ENCODE measurements at places on chromosomes 4 and X. TPM values are rescaled to one million over a fixed set of nuclear protein-coding genes. Genes with fewer than 3 reads are reported as not detected.

DNA sequence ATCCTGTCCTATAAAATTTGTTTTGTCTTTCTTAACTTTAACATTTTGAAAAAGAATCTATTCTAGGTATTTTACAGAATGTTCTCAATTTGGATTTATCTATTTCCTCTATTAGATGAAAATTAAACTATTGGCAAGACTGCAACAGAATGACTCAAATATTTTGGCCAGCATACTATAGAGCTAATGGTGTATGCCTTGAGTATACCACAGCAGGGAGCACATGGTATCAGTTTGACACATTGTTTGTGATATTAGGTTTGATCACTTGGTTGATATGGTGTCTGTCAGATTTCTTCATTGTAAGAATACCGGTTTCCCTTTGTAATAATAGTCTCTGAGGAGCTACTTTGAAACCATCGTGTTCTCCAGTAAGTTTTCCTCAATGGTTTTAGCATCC, 87.8 kb upstream of the NPNT start:
- no peak for DNase-seq

GRCh38 chr4:48073567-48074103, 57.1 kb downstream of the NIPAL1 start:
- DNase-seq, result no peak

GRCh38 chr4:87500092-87500462, 29.1 kb downstream of the SPARCL1 start:
- DNase-seq, result no peak

DNA sequence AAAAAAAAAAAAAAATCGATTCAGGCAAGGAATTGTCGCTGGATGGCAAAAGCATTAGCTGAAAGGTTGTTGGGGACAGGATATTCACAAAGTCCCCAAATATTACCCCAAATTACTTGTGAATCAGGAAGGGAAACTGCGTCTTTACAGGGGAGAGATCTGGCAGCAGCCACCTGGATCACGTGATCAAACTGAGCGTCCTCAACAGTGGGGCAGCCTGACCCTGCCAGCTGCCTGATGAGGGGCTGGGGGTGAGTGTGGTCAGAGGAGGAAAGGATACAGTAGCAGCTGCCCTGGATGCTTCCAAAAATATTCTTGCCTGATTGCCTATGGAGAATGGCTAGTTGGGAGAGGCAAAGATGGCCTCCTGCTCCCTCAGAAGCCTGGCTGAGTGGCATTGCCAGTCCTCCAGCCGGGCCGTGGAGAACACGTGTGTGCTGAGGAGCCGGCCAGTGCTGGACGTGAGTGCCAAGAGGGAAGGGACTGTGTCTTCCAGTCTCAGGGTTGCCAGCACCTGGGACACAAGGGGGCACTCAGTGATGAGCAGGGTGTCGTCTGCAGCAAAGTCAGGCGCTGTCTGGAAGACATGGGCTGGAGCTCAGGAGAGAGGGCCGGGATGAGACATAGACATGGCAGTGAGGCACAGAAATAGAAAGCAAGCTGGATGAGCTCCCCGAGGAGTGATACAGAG, 3.0 kb upstream of the LAGE3 start:
- no peak for DNase-seq

GRCh38 chr4:38665551-38666411, 1.8 kb downstream of the KLF3 start:
- no peak for DNase-seq

DNA sequence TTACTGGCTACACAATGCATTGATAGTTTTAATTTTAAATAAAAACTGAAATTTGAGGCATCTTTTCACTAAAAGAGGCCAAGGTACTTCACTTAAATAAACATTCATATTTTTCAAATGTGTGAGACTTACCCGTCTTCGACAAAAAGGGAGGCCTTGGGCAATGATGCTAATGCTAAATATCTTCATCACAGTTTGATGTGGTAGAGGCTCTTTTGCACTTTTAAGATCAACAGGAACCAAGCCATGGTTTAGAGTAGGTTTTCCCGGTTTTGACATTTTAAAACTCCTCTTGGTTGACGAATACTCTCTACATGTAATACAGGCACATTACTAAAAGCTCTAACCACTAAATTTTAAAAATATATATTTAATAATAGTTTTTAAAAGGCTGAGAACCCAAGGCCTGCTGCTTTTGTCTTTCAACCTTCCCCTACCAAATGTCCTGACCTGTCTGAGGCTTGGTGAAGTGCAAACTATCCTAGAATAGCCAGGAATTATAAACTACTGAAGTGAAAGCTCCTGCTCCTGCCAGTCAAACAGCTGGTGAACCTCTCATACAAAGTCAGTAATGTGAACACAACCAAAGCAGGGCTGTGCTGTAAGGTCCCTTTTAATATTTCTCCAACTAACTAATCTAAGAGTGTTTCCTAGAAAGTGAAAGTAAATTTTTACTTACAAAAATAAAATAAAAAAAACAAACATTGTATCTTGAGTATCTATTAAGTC, 153.7 kb downstream of the FBXW7 start:
- DNase-seq, result no peak

- no peak for DNase-seq
These were observed 50.3 kb downstream of the MED28 start for GRCh38 chr4:17664755-17665154.

DNA sequence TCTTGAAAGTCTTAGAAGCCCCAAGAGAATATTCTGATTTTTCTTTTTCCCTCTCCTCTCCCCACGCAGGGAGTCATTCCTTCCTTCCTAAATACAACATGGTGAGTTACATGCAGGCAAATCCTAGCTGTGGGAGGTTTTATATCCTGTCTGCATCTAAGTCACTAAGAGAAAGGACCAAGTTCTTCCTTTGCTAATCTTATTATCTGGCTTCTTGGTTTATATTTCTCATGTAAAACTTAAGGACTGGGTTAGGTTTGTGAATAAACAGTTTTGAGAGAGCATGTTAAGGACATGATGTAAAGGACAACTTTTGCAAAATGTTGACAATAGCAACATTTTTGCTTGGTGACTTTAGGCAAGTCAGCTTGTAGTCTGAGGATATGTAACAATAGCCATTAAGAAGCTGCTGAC, 5.1 kb upstream of the CXCL9 start:
- no peak for DNase-seq

GRCh38 chr4:85725721-85726170, 250.8 kb downstream of the ARHGAP24 start:
- DNase-seq, result no peak

- DNase-seq, result no peak
These were observed 567.4 kb upstream of the CPEB2 start for GRCh38 chr4:14434916-14435315.

DNA sequence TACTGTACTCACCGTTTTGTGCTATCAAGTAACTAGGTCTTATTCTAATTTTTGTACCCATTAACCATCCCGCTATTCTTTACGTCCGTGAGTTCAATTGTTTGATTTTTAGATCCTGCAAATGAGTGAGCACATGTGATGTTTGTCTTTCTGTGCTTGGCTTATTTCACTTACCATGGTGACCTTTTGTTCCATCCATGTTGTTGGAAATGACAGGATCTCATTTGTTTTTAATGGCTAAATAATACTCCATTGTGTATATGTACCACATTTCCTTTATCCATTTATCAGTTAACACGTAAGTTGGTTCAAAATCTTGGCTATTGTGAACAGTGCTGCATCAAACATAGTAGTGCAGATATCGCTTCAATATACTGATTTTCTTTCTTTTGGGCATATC, 48.3 kb downstream of the USP9X start:
- no peak for DNase-seq

GRCh38 chrX:31423609-31424189, 351.9 kb upstream of the FTHL17 start:
- no peak for DNase-seq

- no peak for DNase-seq
These were observed 109.7 kb downstream of the UNC5C start for GRCh38 chr4:95439071-95439470.

DNA sequence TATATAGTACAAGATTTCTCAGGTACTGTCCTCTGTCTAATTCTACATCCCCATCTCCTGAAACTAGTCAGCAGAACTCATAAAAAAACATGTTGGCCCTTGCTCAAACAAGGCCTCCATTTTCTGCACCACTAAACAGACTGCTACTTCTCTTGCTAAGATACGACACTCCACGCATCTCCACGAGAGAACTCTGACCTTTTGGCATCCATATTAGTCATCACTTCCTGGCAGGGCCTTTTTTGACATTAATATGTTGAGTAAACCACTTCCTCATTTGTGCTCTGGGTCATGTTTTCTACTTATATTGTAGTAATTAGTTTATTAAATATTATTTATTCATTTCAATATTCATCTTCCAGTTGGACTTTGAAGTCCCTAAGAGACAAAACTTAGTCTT, 65.6 kb downstream of the DCAF8L1 start:
- DNase-seq, result no peak

GRCh38 chrX:136694431-136695087, 46.6 kb downstream of the CD40LG start:
- DNase-seq, result peak; percentile 40

GRCh38 chr4:185039508-185040273, 21.4 kb downstream of the HELT start:
- no peak for DNase-seq

GRCh38 chr4:8029689-8030088, 90.0 kb upstream of the AFAP1 start:
- no peak for DNase-seq

- no peak for DNase-seq
These were observed 6.4 kb downstream of the TRO start for GRCh38 chrX:54926978-54927377.

- DNase-seq, result no peak
These were observed 68.0 kb downstream of the ATOH1 start for GRCh38 chr4:93896516-93896915.

DNA sequence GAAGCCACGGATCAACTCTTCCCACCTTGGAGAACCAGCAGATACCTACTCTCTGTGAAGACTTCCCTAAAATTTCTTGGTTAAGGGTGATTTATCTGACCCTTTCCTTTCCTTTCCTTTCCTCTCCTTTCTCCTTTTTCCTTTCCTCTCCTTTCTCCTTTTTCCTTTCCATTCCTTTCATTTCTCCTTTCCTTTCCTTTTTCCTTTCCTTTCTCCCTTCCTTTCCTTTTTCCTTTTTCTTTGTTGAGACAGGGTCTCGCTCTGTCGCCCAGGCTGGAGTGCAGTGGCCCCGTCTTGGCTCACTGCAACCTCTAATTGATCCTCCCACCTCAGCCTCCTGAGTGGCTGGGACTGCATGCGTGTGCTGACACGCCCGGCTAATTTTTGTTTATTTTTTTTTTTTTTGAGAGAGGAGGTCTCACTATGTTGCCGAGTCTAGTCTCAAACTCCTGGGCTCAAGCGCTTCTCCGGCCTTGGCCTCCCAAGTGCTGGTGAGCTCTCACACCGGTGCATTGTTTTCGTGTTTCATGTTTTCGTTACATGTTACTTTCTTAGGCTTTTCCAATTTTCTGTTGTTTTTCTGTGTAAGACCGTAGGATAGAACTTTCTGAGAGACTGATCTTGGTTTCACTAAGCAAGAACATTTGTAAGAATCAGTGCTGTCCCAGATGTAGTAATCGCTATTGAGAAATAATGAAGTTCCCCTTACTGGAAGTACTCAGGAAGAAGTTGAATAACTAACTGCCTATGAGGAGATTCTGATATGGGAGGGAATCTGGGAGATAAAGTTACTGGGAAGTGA, 2.0 kb downstream of the TMEM165 start:
- DNase-seq, result no peak

DNA sequence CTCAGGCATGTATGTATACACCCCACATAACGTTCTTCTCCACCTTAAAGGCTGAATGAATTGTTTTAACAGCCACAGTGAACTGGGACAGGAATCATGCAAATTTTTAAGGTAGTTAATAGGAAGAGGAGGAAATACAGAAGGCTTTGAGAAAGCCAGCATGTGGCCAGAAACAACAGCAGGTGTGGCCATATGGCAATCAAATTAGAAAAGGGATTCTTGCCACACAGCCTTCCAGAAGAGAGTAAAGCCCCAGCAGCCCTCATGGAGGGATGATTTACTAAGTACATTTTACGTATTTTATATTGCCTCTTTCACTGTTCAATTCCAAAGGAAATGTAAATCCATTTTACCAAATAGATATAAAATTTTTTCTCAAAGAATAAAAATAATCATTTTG, 792.2 kb downstream of the ADGRL3 start:
- DNase-seq, result no peak

DNA sequence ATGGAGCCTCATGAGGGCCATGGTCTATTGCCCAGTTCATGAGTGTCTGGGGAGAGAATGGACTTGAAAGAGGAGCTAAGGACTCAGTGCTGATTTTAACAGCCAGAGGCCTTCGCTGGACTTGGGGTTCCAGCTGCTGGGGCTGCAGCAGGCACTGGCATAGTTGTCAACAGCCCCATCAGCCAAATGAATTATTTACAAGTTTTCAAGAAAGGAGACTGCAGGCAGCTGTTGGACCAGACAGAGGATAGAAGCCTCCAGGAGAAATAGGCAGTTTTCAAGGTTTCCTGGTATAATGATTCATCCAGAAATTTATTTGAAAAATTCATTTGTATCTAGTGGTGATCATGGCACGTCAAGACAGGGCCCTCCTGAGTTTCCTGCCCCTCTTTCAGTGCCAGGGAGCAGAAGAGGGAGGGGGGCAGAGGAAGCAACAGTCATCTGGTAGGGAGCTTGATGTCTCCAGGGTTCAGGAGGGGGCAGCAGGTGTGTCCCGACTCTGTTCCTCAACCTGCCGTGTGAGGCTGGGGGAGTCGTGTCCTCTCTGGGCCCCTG, 63.1 kb upstream of the GPR78 start:
- no peak for DNase-seq

DNA sequence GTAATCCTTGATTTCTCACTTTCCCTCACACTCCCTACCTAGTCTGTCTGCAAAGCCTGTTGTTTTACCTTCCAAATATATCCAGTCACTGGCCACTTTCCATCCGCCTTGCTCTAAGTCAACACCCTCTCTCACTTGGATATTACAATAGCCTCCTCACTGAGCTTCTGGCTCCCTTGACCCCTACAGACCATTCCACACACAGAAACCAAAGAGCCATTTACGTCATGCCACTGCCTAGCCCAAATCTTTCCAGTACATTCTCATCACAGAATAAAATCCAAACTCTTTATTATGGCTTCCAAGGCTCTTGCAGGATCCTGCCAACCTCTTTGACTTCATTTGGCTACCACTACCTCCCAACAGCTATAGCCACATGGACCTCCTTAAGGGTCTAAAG, 25.7 kb upstream of the ARHGEF9 start:
- DNase-seq, result no peak

DNA sequence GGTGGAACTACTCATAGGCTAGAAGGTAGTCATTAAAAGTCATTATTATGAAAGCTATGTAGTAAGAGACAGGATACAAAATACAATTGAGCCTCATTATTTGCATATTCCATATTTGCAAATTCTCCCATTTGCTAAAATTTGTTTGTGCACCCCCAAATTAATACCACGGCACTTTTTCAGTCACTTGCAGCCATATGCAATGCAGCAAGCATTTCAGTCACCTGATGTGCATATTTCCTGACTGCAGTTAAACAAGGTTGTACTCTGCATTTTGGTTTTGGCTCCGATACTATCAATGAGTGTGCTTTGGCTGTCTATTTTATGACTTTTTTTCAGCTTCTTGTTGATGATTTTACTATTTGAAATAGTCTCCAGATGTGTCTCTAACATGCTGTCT, 62.9 kb downstream of the ZNF330 start:
- DNase-seq, result no peak

- DNase-seq, result no peak
These were observed 29.7 kb upstream of the DIPK2B start for GRCh38 chrX:45230410-45230809.

C1GALT1C1 gene
- 34.8 TPM for polyA plus RNA-seq

ESX1 gene
- not detected for polyA plus RNA-seq

BRS3 gene
- polyA plus RNA-seq, result 0.08 TPM

TREX2 gene
- 0.37 TPM for polyA plus RNA-seq

FAM53A gene
- 2.3 TPM for polyA plus RNA-seq

FGA gene
- 0.67 TPM for polyA plus RNA-seq

CD40LG gene
- polyA plus RNA-seq, result 0.10 TPM

ETDA gene
- polyA plus RNA-seq, result not detected

CSAG1 gene
- not detected for polyA plus RNA-seq
